ENCODE measurements at places on chromosomes 3 and 15. TPM values are rescaled to one million over a fixed set of nuclear protein-coding genes. Genes with fewer than 3 reads are reported as not detected.

PPP2R3A gene
- total RNA-seq, result 7.1 TPM

REC114 gene
- not detected for total RNA-seq

CHRNA7 gene
- 0.23 TPM for total RNA-seq

SI gene
- total RNA-seq, result not detected

MCF2L2 gene
- total RNA-seq, result 2.6 TPM

CTXN2 gene
- total RNA-seq, result not detected

PLXNB1 gene
- 101 TPM for total RNA-seq

MORC1 gene
- total RNA-seq, result not detected

DNA sequence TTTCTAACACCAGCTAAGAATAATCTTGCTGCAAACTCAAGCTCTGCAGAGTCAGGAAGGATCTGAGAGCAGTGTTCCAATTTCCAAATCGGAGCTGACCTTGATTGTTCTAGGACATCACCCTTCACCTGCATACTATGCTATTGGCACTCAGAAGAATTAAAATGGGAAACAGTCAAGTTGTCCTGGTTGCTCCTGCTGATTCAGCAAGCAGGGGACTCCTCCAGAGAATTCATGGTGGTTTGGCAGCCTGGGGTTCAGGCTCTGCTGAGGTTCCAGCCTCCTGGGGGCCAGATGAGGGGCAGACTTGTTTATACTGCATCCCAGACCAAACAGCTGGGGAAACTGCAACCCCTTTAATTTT, 213.7 kb upstream of the ADAMTS9 start:
- no peaks in the 10 kb centered on the region for H3K27me3 ChIP-seq
- no peak for DNase-seq
- H3K4me3 ChIP-seq, result no peak overlapping the region
- H3K27ac ChIP-seq, result no peak overlapping the region

GRCh38 chr3:52231502-52232278, 6.2 kb upstream of the TLR9 start:
- H3K4me1 ChIP-seq, result peaks cover 2% of the 10 kb centered on the region
- no peak overlapping the region for H3K27ac ChIP-seq
- peaks cover 48% of the 10 kb centered on the region for H3K36me3 ChIP-seq
- no peak overlapping the region for H3K4me3 ChIP-seq
- no peaks in the 10 kb centered on the region for H3K27me3 ChIP-seq

GRCh38 chr3:105730801-105731354, 137.9 kb downstream of the CBLB start:
- H3K4me3 ChIP-seq, result no peak overlapping the region
- no peaks in the 10 kb centered on the region for H3K4me1 ChIP-seq
- no peak overlapping the region for H3K27ac ChIP-seq
- no peak for DNase-seq
- no peaks in the 10 kb centered on the region for H3K27me3 ChIP-seq

GRCh38 chr15:65767895-65768294, 24.2 kb downstream of the DENND4A start:
- H3K36me3 ChIP-seq, result peaks cover 7% of the 10 kb centered on the region
- H3K4me1 ChIP-seq, result peaks cover 6% of the 10 kb centered on the region
- H3K4me3 ChIP-seq, result no peak overlapping the region
- H3K27me3 ChIP-seq, result no peaks in the 10 kb centered on the region
- H3K27ac ChIP-seq, result no peak overlapping the region

DNA sequence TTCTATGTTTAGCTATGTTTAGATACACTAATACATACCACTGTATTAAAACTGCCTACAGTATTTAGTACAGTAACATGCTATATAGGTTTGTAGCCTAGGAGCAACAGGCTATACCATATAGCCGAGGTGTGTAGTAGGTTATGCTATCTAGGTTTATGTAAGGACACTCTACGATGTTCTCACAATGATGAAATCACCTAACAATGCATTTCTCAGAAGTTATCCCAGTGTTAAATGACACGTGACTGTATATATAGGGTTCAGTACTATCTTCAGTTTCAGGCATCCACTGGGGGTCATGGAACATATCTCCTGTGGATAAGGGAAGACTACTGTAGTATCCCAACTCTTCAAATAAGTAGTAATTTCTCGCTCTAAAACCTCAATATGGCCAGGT, 97.4 kb downstream of the TMCC1 start:
- no peaks in the 10 kb centered on the region for H3K27me3 ChIP-seq
- H3K36me3 ChIP-seq, result peaks cover 4% of the 10 kb centered on the region
- no peak for DNase-seq
- no peak overlapping the region for H3K4me3 ChIP-seq
- H3K27ac ChIP-seq, result no peak overlapping the region

DNA sequence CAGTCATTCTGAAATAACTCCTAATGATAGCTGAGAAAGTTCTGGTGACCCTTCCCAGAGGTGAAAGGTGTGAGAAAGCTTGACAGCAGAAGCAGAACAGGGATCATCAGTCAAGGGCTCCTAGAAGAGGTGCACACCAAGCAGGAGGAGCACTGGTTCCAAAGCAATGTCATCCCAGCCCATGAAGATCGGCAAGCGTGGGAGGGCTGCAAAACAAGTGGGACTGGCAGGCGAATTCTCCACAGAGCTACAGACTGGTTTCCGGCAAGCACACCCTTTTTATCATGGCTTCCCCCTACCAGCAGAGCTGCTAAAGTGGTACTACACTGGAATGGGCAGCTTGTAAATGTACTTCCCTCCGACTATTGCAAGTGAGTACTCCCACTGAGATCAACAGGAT, 62.3 kb upstream of the MYO5C start:
- H3K4me1 ChIP-seq, result no peaks in the 10 kb centered on the region
- H3K4me3 ChIP-seq, result no peak overlapping the region
- H3K36me3 ChIP-seq, result peaks cover 18% of the 10 kb centered on the region
- DNase-seq, result no peak

GRCh38 chr3:177764377-177764912, 567.2 kb upstream of the TBL1XR1 start:
- no peak overlapping the region for H3K27ac ChIP-seq
- H3K4me3 ChIP-seq, result no peak overlapping the region
- no peaks in the 10 kb centered on the region for H3K36me3 ChIP-seq

DNA sequence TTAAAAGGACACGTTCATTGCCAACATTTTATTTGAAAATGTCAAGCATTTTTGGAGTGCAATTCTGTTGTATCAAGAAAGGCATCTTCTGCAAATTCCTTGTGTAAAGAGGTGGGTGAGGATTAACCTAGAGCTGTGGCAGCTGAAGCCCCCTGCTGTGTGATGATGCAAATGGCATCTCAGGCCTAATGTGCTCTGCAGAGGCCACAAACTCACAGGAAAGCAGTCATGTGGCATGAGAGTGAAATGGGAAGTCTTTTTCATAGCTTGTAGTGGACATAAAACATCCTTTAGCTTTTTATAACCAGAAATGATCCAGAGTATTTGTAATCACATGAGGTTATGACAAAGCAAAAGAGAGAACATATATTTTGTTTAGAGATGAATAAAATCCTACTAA, 6.4 kb downstream of the CADM2 start:
- no peak overlapping the region for H3K4me3 ChIP-seq
- peaks cover 82% of the 10 kb centered on the region for H3K27me3 ChIP-seq
- H3K36me3 ChIP-seq, result no peaks in the 10 kb centered on the region
- H3K4me1 ChIP-seq, result peaks cover under 1% of the 10 kb centered on the region

DNA sequence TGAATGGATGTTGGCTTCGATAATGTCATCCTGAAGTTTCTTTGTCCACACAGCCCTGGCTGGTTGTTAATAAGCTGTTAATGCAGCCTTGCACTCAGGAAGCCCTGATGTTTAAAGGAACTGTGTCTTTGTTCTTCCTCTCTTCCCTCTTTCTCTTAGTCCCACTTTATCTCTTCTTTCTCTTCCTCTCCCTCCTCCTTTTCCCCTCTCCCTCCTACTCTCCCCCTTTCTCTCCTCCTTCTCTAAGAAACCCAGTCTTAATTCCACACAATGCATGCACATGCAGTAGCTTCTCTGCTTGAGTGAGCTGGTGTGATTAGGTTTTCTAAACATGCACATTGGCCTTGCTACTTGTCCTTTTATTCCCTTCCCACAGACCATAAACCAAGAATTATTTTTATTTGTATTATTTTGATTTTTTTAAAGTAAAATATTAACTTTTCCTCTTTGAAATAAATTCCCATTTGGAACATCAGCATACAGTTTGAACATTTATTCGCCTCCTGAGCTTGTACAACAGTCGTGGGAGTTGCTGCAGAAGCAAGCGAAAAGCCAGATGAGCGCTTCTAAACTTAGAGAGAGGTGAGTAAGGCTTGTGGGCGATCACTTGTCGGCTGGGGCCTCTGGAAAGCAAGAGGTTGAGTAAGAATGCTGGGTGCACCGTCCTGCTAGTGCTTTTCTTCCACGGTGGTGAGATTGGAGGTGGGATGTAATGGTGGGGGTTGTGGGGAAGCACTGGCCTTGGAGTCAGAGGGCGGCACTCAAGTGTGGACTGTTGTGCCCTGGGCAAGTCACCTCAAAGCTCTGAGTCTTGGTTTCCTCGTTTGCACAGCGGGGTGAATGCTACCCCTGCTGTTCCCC, 7.2 kb downstream of the GHRL start:
- H3K4me3 ChIP-seq, result no peak overlapping the region
- no peaks in the 10 kb centered on the region for H3K27me3 ChIP-seq
- no peak for DNase-seq
- peaks cover 72% of the 10 kb centered on the region for H3K36me3 ChIP-seq
- H3K4me1 ChIP-seq, result no peaks in the 10 kb centered on the region

DNA sequence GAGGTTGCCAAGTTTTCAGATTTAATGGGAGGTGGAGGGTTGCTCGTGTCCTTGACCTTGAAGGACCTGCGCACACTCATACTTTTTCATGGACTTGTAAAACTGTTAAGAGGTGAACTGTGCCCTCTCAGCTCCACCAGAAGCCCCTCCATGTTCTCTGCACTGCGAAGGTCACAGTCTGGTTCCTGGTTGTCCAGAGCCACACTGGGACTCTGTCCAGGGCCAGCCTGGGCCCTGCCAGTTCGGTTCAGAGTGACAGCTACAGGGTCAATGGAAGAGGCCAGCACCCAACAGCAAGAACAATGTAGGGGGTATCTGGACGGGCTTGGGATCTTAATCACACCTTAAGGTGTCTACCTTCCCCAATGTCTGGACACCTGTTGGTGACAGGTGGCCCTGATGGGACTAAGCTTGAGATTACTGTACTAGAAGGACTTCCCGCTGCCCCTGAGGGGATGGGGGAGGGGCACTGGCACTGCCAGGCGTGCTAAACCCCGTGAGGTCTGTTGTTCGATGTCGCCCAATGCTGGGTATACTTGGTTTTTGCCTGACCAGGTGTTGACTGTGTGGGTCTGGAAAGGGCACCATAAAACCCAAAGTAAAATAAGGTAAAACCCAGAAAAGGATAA, 34.7 kb downstream of the GRK7 start:
- no peaks in the 10 kb centered on the region for H3K36me3 ChIP-seq
- no peaks in the 10 kb centered on the region for H3K27me3 ChIP-seq
- H3K4me3 ChIP-seq, result no peak overlapping the region
- no peaks in the 10 kb centered on the region for H3K4me1 ChIP-seq
- DNase-seq, result no peak

DNA sequence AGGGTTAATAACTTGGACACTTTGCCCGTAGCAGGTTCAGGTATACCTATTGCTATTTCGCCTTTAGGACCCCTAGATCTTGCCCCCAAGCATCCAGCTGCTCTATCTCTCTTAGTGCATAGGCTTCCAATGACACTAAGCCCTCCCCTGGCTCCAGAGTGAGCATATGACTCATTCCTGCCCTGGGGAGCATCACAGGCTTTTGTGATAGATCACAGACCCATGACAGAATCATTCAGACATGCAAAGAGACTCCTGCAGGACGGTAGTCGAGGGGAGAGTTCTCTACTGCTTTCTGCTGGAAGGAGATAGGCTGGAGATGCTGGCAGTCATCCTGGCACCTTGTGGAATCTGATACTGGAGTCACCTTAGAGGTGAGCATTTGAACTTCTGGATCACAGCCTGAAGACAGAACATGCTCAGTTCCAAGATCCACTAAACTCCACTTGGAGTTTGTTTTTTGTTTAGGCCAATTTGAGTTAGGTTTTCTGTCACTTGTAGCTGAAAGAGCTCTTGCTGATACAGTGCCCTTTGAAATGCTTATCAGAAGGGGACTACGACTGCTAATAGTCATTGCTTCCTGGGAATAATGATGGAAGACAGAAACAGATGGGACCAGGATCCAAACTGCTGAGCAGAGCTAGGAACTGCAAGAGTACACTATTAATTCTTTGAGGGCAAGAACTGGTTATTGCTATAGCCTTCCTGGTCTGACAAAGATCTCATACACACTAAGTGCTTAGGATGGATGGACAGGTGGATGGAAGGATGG, 11.0 kb downstream of the LYSMD2 start:
- peaks cover 4% of the 10 kb centered on the region for H3K36me3 ChIP-seq
- H3K27ac ChIP-seq, result no peak overlapping the region
- H3K4me1 ChIP-seq, result peaks cover 31% of the 10 kb centered on the region

DNA sequence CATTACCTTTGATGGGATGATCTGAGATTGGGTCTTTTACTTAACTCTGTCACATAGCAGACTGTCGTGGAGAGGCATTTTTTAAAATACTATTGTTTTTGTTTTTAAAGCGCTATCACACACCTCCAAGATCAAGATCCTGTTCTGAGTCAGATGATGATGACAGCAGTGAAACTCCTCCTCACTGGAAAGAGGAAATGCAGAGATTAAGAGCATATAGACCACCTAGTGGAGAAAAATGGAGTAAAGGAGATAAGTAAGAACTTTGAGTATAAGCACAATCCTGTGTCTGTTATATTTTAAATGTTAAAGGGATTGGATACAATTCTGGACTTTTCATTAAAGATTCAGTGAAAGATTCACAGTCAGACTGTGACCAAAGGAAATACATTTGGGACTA, 18.4 kb upstream of the ZBTB47 start:
- H3K4me1 ChIP-seq, result peaks cover 7% of the 10 kb centered on the region
- no peaks in the 10 kb centered on the region for H3K36me3 ChIP-seq
- no peak overlapping the region for H3K27ac ChIP-seq
- H3K27me3 ChIP-seq, result no peaks in the 10 kb centered on the region
- no peak overlapping the region for H3K4me3 ChIP-seq

GRCh38 chr3:56762718-56763117, 39.0 kb downstream of the ARHGEF3 start:
- H3K4me3 ChIP-seq, result no peak overlapping the region
- no peaks in the 10 kb centered on the region for H3K27me3 ChIP-seq
- no peaks in the 10 kb centered on the region for H3K36me3 ChIP-seq
- peaks cover 9% of the 10 kb centered on the region for H3K4me1 ChIP-seq
